CD4-positive, alpha-beta T cell treated with Interleukin-21 for 1 hour (primary cell): ENCODE measurements at places on chromosomes 3 and 15.

DNA sequence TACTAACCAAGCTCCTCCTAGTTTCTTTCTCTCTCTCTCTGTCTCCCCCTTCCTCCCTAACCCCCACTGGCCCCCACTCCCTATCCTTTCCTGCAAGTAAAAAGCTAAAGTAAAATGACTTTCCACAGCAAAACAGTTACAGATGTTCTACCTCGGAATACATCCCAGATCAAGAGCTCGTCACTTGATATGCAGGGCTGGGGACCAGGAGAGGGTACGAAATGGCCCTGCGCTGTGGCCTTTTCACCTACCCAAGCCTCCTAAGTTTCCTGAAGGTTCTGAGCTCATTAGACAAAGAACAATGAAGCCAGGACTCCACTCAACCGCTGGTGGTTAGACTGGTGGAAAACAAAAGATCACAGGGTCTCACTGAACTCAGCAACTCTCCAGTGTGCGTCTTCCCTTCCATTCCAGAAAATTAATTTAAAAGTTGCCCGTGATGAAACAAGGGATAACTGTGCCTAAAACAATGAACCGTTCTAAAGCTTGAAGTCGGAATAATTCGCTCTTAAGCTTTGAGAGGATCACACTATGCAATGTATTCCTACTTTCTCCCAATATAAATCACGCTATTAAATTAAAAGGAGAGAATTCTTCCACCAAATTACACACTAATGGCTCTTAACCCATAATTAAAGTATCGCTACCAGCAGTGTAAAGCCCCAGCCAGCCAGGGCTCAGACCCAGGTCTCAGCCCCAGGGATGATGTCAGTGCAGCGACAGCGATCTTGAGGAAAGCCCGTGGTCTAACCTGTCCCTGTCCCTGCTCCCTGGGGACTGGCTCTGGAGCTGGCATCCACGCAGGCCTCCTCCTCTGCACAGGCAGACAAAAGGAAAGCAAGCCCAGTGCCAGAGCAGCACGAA, 5.0 kb downstream of the VGLL4 start:
- no peak for DNase-seq

GRCh38 chr15:70032509-70032908, 65.2 kb downstream of the TLE3 start:
- DNase-seq = no peak

DNA sequence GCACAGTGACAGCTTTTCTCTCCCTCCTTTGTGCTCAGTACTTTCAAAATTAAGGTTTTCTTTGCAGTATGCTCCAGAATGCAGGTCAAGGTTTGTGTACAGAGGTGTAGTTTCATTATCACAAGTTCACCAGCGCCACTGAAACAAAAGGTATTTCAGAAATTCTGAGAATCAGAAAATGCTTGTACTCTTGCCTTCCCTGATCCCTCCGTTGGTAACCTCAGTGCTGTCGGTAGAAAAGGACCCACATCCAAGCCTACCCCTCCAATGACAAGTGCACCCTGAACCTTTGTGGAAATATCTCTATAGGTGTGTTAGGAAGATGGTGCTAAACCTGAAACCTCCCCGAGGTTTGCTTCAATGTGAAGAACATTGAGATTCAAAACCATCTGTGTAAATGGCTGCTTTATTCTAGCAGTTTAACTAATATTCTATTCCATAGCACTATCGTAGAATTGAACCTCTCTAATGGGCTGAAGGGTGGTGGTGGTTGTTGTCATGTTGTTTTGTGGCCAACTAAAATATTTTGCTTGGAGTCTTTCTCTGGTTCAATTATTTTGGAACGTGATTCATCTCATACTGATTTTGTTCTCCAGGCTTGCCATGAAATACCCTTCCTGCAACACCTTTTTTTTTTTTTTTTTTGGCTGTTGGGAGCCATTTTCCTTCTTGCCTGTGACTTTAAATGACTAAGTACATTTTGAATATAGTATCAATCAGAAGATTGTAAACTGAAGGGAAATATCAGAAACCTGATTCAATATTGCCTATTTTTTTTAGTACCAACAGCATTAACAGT, 20.7 kb downstream of the ZBTB38 start:
- DNase-seq = no peak

DNA sequence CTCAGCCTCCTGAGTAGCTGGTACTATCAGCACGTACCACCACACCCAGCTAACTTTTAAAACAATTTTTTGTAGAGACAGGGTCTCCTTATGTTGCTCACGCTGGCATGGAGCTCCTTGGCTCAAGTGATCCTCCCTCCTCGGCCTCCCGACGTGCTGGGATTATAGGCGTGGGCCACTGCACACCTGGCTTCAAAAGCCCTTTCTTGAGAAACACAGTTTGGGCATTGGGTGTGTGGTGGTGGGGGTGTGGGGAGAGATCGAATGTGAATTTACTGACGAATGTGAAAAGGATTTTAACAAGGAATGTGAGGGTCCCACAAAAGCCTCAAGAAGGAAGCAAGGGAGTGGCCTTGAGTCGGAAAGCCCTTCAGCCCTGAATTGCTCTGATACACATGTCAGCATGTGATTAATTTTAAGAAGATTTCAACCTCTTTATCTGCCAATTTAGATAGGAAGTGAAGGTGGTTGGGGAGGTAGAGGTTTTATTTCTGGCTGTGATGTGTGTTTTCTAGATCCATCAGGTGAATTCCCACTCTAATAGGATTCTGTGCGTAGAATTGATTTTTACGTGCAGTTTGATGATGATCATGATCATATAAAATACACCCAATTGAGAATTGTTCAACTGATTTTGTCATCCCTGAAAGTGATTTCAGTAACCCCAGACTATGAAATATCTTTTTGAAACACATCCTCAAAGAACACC, 1.1 kb downstream of the CCR4 start:
- DNase-seq = peak; percentile 38

- no peak for DNase-seq
Observed at GRCh38 chr3:187667526-187667925, 2.7 kb downstream of the SST start.

- no peak for DNase-seq
Observed at GRCh38 chr3:195907684-195907933, 742 bp downstream of the TNK2 start.

DNA sequence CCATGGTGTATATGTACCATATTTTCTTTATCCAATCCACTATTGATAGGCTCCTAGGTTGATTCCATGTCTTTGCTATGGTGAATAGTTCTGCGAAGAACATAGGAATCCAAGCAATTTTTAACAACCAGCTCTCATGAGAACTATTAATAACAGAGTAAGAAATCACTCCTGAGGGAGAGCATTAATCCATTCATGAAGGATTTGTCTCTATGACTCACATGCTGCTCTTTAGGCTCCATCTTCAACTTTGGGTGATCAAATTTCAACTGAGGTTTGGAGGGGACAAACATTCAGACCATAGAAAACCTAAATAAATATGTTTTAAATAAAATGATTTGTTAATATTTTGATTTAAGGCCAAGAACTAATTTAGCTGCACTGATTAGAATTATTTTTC, 147.4 kb downstream of the NSUN3 start:
- no peak for DNase-seq

GRCh38 chr3:77093101-77093500, 53.2 kb downstream of the ROBO2 start:
- no peak for DNase-seq

DNA sequence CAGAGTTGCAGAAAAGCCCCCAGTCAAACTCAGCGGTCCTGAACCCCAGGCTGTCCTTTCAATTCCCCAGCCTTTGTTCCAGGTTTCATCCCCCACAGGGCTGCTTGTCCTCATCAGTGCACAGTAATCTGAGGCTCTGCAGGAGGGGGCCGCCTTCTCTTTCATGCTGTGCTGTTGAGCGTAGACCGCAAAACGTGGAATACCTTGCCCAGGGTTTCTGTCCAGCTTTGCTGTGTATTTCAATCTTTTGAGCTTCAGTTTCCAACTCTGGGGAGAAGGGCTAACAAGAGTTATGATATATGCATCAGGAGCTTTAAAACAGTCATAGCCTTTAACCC, 64.8 kb downstream of the FAM43A start:
- no peak for DNase-seq

DNA sequence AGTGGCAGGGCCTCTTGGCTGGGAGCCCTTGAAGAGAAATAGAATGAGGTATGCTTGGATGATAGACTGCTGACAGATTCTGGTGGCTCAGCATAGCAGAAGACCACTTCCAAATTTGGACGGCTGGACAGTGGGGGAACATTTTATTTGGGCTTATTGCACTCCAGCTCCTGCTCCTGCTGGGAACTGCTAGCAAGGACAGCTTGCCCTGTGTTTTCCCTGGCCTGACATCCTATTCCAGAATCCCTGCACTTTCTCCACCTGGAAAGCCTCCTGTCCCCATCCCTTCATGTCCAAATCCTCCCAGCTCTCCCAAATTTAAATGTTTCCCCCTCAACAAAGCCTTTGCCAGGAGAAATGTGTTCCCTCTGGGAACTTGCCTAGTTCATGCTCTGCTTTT, 9.8 kb upstream of the COLQ start:
- no peak for DNase-seq

- no peak for DNase-seq
Observed at GRCh38 chr15:101010781-101011180, 91.6 kb downstream of the LRRK1 start.

DNA sequence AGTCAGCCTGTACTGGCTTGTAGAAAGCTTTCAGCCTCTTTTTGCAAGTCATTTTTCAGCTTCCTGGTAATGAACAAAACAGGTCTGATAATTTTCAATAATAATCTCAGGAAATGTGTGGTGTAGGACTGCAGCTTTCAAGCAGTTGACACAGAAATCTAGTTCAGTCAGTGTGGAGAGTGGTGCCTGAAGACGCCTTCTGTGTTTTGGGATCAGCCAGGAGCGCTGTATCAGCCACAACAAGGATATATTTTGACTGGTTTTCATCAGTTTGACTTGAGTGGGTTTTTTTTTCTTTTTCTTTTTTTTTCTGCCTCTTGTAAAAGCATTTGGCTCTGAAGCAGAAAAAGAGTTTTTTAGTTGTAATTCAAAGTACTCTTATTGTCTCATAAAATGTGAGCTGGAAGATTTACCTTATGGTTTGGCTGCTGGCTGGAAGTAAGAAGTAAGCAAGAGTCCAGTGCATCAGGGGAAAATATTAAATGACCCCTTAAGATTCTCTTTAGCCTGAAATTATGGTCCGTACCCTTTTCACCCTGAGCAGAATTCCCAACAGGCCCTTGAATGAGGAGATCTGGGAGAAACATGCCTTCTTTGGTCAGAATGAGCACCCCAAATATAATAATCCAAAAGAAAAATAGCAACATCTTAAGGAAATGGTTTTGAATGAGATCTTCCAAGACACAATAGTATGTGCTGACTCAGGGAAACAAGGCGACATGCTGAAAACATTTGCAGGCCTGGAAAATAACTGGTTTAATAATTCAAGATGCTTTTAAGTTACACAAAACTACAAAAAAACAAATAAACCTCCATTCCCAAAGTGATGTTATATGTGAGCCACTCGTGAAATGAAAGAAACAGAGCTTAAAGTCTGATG, 332.7 kb upstream of the ADAMTS9 start:
- no peak for DNase-seq

- no peak for DNase-seq
Observed at GRCh38 chr3:150789451-150789850, 26.5 kb upstream of the SIAH2 start.

- no peak for DNase-seq
Observed at GRCh38 chr15:48360841-48361240, 29.6 kb downstream of the DUT start.

DNA sequence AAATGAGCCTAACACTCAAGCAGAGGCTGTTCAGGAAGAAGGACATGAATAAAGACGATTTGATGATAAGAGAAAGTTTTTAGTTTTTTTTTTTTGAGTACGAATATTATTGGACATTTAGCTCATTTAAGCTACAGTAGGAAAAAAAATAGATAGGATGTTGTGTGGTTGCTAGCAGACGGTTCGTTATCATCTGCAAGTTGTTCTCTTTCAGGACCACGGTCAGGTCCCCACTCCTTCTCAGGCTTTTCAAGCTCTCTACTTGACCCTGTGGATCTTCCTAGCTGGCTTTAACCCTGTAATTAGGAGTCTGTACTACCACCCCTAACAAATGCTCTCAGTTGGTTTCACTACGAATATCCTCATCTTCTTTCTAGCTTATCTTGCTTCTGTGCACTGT, 1.1 kb downstream of the KCNH8 start:
- peak; percentile 13 for DNase-seq

GRCh38 chr15:45027220-45027619, 4.2 kb downstream of the SORD start:
- DNase-seq = no peak

DNA sequence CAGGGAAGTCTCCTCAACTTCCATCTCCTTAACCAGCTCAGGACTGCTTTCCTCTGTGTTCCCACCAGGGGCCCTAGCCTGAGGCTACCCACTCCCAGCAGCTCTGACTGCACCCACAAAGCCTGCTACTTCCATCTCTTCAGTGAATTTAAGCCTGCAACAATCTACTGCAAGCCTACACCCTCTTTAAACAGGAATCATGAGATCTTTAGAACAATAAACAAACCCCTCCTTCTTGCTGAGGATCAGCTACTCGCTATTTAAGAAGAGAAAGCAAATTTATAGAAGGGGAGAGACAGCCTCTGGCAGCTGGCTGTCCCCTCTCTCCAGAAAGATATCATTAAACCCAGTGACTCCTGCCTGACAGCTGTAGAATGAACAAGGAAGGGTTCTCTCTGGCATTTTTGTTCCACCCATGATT, 51.9 kb downstream of the ARHGAP31 start:
- no peak for DNase-seq

DNA sequence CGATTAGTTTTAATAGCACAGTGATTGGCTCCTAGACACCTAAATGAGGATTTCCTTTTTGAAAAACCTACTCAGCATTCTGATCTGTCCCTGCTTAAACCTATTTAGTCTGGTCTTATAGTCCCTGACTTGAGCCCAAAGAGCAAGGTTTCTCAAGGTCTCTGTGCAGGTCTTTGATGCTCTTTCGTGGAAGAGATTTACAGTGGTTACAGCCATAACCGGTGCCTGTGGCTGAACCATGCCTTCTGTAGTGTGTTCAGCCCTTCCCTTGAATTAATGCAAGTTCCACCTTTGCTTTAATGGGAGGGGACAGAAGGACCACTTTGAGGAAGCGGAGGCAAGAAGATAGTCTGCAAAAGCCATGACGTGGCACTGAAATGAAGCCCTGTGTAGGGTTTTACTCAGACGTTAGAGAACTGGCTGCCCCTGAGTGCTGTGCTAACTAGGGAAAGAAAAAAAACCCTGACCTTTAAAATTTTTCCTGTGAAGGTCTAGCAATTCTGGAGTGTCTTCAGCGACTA, 43.0 kb downstream of the ZBTB38 start:
- peak; percentile 60 for DNase-seq

GRCh38 chr3:133455281-133455680, 55.4 kb downstream of the BFSP2 start:
- no peak for DNase-seq

DNA sequence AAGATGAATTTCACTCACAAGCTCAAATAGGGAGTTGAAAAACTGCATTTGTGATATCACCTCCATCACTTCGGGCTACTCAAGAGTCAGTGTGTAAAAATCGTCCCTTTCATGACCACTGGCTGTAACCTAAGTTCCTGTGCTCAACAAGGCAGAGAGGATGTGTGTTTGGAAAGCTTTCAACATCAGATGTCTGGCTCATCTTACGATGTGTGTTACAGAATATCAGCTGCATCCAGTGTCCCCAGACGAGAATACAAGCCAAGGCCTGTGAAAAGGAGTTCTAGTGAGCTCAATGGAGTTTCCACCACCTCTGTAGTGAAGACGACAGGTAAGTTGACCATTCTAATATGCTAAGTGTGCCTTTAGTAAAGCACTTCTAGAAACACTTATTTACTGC, 65.5 kb upstream of the ADAMTSL3 start:
- no peak for DNase-seq

GRCh38 chr3:152302521-152303021, 33.8 kb downstream of the MBNL1 start:
- peak; percentile 53 for DNase-seq
